ENCODE measurements at places on chromosomes 7 and 10.
A peak's percentile ranks its signal among the peaks of the same experiment; 100 is the strongest.

DNA sequence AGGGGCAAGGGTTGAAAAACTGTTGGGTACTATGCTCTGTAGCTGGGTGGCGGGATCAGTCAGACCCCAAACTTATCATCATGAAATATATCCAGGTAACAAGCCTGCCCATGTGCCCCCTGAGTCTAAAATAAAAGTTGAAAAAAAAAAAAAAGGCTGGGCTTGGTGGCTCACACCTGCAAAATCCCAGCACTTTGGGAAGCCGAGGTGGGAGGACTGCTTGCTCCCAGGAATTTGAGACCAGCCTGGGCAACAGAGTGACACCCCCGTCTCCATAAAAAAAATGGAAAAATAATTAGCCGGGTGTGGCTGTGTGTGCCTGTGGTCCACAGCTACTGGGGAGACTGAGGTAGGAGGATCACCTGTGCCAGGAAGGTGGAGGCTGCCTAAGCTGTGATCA is 83.5 kb downstream of the VIPR2 start:
- no peak for DNase-seq

DNA sequence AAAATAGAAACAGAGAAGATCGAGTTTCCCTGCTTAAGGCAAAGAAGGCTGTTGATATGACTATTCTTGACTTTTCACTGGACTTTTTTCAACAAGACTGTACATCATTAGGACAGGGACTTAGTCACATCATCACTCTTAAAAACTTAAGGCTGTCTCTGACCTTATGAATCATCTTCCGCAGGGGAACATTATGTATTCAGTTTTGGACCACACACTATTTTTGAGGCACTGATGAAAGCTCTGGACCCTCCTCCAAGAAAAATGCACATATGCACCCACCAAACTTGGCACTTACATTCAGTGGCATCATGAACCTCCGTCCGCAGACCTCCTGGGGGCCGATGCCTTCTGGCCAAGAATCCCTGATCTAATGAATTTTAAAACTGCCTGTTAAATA is 96.4 kb downstream of the CALD1 start:
- DNase-seq: no peak

DNA sequence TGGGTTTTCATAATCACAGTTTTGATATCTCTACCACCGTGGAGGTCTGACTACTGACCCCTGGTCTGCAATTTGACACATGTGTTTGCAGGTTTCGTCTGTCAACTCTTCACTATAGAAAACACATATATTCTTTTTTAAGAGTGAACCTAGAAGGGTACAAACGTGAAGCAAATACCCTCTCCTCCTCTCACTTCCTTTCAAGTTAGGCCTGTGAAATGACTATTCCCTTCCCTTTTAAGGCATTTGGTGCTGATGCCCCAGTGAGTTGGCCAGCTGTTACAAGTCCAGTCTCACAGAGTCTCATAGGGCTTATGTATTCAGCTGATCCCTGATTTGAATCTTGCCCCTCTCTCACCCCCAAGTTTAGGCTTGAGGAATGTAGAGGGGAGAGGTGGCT is 742.0 kb upstream of the IGFBP3 start:
- DNase-seq: no peak

DNA sequence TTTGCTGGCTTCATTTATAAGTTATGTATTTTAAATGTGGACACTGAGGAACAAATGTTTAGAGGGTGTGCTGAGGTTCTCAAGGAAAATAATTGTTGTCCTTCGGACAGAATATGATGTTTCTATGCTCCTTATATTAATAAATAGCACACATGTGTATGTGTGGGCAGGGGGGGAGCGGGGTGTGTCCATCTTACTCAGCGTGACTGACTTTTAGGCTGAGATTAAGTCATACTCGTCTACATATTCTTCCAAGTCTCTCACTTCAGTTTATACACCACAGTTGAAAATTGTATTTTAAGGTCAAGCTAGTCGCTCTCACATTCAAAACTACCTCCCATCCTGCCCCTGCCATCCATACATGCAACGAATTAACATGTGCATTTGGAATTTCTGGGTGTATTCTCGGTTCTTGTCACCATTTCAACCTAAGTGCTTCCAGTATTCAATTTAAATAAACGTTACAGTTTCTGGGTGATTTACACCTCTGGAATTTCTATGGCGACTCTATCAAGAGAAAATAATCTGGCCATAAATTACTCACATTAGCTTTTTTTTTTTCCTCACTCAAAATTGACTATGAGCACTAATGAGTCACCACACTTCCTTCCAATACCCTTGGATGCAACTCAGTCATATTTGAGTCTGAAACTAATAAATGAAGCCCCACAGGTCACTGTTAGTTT is 3.3 kb downstream of the PCDH15 start:
- DNase-seq: no peak

- DNase-seq: peak; percentile 94
Observed at GRCh38 chr10:77391605-77392235, 245.9 kb downstream of the KCNMA1 start.

DNA sequence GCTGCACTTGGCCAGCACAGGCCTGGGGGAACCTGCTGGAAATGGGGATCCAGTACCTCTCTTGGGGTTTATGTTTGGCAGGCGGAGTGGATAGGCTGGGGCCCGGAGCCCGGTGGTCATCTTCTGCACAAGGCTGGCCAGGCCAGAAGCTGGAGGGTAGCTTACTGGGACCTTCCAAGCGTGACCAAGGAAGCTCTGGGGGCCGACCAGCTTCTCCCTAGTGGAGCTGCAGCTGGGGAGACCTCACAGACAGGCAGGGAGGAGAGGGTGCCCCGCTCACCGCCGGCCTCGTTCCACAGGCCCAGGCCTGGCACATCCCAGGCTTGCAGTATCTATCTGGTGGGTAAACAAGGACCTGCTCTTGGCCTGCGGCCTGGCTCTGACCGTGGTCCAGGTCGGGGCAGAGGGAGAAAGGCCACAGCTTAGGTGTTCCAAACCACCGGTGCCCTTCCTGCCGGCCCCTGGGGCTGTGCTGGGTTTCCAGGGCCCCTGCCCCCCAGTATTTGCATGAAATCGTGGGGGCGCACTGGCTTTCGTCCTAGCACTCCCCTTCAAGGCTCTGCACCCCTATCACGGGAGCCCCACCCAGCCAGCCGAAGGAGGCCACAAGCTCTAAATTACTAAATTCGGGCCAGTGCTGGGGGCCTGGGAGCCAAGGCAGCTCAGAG is 1.5 kb upstream of the ELFN1 start:
- peak; percentile 33 for DNase-seq

DNA sequence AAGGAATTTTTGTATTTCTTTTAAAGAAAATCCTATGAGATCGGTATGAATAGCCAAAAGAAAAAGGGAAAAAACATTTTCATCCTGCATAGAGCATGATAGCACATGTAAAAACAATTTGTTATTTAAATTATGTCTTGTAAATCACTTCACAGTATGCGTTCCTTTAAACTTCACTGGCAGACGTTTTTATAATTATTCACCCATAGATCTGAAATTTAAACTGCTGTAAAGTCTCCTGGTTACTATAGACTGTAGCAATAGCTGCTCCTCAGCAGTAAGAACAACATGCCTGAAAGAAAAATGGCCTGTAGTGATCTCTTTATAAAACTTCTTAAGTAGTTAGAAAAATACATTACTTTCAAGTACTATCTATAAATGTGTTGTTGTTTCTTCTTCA is 26.5 kb downstream of the CAPZA2 start:
- DNase-seq: no peak

DNA sequence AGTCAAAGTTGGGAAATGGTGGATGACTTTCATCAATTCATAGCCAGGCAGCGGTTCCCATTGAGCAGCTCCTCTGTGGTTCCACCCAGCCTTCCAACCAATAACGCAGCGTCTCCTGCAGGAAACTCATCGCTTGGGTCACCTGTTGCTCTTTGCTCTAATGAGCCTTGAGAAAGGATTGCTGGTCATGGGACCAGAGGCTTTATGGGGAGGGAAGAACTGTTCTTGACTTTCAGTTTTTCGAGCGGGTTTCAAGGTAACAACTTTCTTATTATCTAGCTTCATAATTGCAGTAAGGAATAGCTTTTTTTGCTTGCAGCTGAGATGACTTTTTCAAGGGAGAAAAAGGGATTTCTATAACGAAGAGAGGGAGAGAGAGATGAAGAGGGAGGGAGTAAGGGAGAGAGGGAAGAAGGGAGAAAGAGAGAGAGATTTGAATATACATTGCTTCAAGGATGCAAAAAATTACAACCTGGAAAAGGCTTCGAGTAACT is 405 bp upstream of the ENTPD1 start:
- DNase-seq: peak; percentile 77

DNA sequence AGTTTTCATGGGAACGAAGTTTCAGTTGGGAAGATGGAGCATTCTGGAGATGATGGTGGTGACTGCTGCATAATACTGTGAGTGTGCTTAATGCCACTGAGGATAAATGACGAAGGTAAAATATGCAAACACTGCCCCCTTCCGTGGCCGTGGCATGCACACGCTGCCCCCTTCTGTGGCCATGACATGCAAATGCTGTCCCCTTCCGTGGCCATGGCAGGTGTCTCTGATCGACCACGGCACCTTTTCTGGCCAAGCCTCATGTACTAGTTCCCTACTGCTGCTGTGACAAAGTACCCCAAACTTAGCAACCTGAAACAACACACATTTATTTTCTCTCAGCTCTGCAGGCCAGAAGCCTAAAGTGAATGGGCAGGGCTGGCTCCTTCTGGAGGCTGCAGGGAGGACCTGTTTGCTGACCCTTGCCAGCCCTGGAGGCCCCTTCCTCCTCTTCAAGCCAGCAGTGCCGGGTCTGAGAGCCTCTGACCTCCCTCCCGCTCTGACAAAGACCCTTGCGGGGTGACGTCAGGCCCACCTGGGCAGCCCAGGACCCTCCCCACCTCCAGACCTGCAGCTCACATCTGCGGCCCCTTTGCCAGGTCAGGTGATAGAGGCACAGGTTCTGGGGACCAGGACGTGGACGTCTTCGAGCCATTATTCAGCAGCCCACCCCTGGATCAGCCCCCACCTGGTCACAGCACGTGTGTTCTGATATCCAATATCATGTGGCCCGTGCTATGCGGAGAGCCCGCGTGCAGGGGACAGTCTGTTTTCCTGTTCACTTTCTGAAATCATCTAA is 82.0 kb downstream of the MICALL2 start:
- DNase-seq: no peak

- DNase-seq: no peak
Observed at GRCh38 chr7:114534953-114535352, 120.3 kb downstream of the FOXP2 start.

- peak; percentile 40 for DNase-seq
Observed at GRCh38 chr7:29139191-29139590, 7.1 kb downstream of the CPVL start.

DNA sequence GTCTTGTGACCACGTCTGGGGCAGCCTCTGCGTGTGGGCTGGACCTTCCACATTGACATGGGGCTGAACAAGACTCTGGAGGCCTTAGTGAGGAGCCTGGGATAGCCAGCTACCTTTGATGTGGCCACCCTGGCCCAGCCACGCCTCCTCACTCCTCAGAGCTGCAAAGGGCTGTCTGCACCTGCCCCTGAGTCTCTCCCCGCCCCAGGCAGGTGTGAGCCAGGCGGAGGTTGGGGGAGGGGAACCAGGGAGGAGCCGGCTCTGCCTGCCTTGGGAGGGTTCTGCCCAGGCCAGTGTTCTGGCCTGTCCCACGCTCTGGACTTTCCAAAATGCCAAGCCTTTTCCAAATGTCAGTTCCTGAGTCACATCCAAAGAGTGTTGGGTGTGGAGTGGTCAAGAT is 72.2 kb downstream of the GTF2IRD1 start:
- DNase-seq: peak; percentile 69

DNA sequence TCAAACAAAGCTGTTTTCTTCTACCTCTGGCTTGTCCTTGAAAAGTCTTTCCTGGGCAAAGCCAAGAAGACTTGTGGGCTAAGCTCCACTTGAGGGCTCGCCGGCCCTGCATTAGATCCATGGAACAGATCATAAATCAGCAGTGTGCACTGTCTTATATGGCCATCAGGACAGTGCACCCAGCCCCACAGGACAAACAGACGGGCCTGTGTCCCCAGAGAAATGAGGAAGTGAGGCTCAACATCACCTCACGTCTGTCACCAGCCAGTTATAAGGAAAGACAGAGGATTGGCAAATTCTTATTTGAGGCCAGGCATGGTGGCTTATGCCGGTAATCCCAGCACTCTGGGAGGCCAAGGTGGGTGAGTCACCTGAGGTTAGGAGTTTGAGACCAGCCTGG is 12.3 kb upstream of the IFT22 start:
- no peak for DNase-seq

DNA sequence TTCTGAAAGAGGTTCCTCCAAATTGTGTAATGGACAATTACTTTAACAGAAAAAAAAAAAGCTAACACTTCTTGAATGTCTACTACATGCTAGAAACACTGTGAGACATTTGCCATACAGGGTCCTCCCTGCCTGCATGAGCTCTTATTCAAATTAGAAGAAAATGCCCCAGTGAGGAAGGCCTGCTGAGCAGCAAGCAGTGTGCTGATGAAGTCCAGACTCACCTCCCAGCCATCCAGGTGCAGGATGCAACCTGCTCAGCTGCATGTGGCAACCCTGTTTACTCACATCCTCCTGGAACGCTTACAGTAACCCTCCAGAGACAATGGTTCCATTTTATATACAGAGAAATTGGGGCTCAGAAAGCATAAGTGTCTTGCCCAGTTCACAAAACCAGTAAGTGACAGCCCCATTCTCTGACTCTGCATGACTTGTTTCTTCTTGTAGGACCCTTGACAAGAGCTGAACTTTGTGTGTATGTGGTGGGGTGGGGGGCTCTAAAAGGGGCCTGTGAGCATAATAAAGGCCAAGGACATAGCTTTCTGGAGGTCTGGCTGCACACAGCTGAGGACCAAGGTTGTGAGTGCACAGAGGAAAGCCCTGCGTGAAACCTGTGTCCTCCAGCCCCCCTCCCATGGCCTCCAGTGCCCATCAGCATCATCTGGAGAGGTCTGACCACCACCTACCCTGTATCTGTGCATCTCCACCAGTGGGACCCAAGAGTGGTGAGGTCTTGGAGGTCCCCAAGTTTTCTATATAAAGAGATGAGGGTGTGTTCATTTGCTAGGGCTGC is 387.8 kb downstream of the GRID1 start:
- no peak for DNase-seq

- DNase-seq: peak; percentile 72
Observed at GRCh38 chr10:100816671-100817070, 71.3 kb downstream of the PAX2 start.

GRCh38 chr7:19020062-19020461 is 97.4 kb downstream of the TWIST1 start:
- no peak for DNase-seq

DNA sequence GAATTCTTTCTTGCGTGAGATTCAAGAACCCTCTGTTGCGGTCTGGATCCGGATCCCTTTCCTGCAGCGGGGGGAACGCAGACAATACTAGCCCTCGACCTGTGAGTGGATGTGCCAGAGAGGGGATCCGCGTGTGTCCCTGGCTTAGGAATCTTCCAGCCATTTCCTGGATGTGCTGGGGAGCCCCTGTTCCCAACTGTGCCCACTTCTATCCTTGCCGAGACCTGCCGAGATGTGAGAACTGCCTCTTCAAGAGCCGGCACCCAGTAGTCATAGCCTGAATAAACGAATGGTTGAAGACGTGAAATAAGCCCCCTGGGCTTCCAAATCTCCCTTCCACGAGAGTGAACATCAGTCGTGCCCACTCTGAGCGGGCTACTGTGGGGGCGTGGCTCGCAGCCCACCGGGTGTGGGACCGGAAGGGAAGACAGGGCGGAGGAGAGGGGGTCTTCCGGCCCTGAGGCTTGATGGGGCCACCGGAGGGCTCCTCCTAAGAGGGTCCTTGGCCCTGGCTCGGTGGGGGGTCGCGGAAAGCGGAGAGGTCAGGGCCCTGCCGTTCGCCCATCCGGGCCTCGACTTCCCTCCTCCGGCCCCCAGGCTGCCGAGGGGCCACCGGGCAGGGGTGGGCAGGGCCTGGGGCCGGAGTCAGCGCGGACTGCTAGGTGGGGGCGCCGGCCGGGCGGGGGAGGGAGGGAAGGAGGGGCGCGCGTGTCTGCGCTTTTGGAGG is 1.3 kb upstream of the CCDC136 start:
- peak; percentile 28 for DNase-seq

- DNase-seq: peak; percentile 61
Observed at GRCh38 chr7:132783824-132784223, 207.6 kb upstream of the PLXNA4 start.
